DMS79 (cell line): ENCODE measurements at places on chromosomes 11 and 22.

DNA sequence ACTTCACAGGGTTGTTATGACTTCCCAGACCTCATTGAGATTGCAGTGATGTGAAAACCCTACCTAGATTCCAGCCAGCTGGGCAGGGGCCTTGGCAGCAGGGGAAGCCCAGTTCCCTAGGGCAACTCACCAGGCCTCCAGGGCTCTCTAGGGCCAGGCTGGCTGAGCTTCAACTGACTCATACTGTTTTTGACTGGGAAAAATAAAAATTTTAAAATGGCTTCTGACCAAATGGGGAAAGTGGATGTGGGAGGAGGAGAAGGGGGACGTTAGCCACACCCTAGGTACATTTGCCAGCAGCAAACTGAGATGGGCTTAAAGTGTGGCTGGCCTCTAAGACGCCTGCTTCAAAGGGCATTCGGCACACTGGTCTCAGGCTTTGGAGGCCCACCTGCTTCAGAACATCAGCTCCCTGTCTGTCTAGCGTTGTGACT is 39.0 kb downstream of the BMAL1 start:
- peak; percentile 78 for DNase-seq

GRCh38 chr11:120127236-120127635 is 10.7 kb downstream of the TRIM29 start:
- DNase-seq: no peak

- no peak for DNase-seq
Observed at GRCh38 chr11:68992743-68993255, 12.0 kb upstream of the MRGPRD start.

GRCh38 chr11:64503186-64503753 is 87.8 kb upstream of the SLC22A12 start:
- no peak for DNase-seq

- DNase-seq: no peak
Observed at GRCh38 chr11:69122630-69123431, 32.9 kb upstream of the SMIM38 start.

GRCh38 chr11:13008625-13009475 is at the start of gene RASSF10:
RASSF10 (plus strand) TSS chr11:13009316; CDS start chr11:13009577, 261 bp downstream.
- peak; percentile 76 for DNase-seq

DNA sequence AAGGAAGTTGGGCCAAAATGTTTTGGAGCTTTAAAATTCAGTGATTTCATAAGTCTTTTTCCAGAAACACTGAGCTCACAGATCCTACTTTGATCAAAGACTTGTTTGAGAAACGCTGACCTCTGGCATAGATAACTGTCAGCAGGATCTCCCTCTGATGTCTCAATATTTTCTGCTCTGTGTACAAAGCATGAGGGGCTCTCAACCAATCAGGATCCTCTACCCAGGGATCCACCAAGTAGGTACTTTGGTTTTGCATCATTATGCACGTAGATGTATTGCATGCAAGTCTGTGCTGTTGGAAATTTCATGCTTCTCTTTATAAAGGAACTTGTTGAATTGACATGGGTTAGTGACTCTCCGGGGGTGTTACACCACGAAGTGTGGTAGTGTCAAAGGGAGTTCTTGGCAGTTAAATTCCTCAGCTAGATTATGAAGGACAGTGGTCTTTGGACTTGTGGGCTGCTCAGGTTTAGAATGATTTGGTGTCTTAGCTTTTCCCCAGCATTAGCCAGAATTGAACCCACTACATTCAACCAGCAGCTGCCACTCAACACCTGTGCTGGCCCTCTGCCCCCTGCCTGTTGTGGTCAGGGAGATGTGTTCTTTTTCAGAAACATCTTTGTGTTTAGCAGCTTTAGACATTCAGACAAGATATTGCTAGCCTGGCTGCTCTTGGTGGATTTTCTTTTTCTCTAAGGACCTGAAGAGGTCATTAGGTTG is 1.7 kb upstream of the DIXDC1 start:
- no peak for DNase-seq

GRCh38 chr11:7020183-7020917 is at the start of the genes NLRP14 and ZNF214:
NLRP14 (plus strand) TSS chr11:7020479; CDS start chr11:7038587, 18,108 bp downstream.
ZNF214 (minus strand) TSS chr11:7020346; CDS start chr11:7002835, 17,511 bp downstream.
- DNase-seq: peak; percentile 87

DNA sequence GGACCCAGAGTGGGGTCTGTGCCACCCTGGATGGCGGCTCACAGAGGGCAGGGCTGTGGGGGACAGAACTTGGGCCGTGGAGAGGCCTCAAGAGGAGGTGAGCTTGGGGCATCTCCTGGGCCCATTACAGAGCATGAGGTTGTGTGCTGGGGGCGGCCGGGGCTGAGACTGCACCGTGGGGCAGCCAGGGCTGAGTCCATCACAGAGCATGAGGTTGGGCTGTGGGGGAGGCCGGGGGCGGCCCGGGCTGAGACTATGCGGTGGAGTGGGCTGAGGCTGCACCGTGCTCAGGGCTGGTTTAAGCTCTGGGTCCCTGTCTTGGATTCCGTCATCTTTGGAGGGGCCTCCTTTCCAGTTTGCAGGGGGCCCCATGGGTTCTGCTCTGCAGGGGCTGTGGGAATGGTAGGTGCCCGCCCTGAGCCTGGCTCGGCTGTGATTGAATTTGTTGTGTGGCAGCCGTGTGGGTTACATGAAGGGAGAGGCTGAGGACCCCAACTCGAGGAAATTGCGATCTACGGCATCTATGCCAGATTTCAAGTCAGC is 38.1 kb upstream of the MUC5AC start:
- DNase-seq: no peak

DNA sequence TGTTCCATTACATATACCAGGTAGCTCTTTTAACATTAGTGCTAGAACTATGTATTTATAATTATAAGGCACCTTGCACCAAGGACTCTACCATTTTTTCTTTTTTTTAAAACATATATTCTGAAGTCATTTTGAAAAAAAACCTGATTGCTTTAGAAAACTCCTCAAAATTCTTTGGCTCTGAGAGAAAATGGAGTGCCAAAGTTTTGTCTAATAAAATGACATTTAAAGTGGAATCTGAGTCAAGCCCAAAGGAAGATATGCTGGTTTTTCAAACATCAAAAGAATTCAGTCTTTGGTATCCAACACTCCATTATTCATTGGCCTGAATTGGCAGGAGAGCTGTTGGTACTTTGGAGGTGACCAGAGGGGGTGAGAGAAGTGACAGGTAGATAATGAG is 116.5 kb downstream of the ME3 start:
- DNase-seq: no peak

GRCh38 chr22:47157093-47157420 is 394.6 kb downstream of the TBC1D22A start:
- no peak for DNase-seq

DNA sequence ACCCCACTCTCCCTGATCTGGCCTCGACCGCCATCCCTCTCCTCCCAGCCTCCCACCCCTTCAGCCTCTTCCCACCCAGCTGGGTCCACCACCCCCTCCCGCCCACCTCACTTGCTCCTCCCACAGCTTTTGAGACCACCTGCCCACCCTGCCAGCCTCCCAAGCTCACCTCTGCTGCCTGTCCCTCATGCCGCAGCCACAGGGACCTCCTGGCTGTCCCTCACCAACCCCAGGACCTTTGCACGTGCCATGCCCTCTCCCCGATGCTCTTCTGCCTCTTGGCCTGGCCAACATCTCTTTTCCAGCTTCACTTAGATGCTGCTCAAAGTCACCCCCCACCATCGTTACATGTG is 6.5 kb downstream of the PNPLA5 start:
- no peak for DNase-seq

DNA sequence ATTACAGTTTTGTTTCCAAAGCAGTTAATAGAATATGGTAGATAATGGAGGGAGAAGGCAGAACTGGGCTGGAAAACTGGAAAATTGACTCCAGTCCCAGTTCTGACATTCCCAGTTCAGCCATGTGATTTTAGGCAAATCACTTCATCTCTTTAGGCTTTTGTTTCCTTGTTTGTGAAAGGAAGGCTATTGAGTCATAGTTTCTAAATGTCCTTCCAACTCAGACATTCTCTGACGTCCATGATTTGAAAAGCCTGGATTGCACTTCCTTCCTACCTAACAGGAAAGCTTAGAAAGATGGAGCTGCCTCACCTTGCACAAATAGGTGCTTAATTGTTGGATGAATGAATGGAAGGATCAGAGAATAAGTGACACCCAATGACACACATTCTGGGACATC is 19.8 kb upstream of the GALNT18 start:
- DNase-seq: no peak

DNA sequence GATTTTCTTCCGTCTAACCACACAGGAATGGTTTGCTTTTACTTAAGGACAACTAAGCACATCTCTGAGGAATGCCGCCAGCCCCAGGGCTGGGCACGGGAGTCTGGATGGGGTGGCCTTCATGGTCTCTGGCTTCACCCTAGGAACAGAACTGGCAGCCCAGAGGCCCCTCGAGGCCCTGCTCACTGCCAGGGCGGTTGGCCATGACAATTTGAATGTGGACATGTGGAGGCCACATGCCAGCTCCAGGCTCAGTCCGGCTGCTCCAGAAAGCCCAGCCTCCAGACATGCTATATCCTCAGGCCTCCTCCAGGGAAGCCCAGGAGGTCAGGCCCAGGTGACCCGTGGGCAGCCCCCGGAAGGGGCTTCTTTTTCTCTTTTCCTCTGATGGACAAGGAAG is 84.0 kb upstream of the FGF3 start:
- no peak for DNase-seq

GRCh38 chr11:100269516-100269915 is 417.6 kb upstream of the ARHGAP42 start:
- DNase-seq: no peak

GRCh38 chr22:29343313-29343805 is 27.9 kb upstream of the RASL10A start:
- peak; percentile 68 for DNase-seq

DNA sequence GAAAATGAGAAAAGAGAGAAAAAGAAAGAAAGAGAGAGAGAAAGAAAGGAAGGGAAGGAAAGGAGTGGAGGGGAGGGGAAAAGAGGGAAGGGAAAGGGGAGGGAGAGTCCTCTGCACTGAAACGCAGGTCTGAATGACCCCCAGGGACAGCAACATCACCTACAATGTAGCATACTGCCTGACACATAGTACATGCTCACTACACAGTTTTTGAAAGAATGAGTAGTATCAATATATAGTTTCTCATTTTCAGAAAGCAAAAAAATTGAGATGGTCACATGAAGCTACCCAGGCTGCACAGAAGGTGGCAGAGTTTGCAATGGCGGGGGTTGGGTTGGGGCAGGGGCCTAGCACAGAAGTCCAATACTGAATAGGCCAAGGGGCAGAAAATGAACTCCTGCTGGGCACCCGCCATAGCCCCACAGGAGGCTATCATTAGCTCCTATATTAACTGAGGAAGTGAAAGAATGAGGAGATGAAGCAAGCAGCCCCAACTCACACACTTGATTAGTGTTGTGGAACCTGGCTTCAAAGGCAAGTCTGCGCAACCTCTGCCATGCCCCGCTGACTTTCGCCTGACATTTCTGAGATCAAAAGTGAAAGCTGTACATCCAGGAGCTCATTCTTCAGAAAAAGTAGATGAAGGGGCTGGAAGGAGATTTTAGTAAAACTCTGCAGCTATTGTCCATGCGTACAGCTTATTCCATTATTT is 241.2 kb upstream of the SYN3 start:
- peak; percentile 1 for DNase-seq

DNA sequence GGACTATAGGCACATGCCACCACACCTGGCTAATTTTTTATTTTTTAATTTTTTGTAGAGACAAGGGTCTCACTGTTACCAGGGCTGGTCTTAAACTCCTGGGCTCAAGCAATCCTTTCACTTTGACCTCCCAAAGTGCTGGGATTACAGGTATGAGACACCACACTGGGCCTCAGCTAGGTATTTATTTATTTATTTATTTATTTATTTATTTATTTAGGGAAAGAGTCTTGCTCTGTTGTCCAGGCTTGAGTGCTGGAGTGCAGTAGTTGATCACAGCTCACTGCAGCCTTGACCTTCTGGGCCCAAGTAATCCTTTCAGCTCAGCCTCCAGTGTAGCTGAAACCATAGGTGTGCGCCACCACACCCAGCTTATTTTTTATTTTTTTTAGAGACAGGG is 43.2 kb downstream of the HORMAD2 start:
- DNase-seq: no peak

DNA sequence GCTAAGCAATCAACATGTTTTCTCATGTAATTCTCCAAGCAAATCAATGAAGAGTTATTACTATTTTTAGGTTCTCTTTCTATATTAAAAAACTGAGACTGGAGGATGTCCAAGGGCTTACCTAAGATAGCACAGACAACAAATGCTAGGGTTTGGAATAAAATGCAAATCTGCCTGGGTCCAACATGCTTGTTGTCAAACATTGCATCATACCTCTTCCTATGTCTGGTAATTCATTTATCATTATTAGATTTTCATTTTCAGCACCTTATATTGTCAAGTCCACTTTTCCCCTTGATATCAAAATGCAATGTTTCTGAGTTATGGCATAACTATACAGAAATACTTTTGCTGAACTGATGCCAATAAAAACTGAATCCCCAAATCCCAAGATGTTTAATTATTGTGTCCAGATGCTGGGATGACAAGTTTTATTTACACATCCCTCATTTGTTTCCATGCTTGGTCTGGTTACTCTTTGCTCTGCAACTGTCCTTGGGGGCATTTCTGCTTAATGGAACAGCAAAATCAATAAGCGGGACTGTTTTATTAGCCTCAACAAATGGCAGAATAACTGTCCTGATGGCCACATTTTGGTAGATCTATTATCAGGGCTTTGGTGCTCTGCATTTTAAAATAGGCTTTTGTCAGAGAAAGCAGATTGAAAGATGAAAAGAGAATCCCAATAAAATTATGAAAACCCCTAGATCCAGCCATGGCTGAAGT is 86.0 kb downstream of the C11orf87 start:
- DNase-seq: no peak

DNA sequence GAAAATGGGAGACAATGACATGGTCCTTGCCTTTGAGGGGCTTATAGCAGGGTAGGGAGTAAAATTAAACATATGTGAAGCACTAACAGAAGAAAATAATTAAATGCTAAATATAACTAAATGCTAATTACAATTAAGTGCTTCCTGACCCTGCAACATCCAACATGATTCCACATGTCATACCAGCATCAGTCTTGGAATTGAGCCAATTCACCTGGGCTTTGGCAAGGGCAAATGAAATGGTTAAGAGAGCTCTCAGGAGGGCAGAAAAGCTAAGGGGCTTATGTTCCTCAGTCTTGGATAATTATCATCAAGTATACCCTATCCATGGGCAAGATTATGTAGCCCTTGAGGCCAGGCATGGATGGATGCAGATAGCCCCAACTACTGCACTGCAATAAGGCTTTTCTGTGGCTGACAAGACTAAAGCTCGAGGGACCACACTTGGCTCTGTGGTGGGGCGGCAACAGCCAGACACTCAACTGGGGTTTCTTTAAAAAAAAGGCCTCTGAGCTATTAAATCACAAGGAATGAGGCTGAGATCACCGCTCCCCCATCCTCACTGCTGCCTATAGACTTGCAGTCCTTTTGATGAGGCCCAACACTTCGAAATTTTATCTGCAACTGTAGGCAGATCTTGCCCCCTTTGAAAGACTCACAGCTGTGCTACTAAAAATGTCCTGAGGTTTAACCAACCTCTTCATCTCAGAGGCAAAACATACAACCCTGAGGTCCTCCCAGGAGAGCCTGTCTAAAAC is 39.0 kb downstream of the IL18BP start:
- peak; percentile 96 for DNase-seq

GRCh38 chr11:30984827-30985226 is 384.7 kb downstream of the DCDC1 start:
- no peak for DNase-seq

- peak; percentile 7 for DNase-seq
Observed at GRCh38 chr11:130330101-130330684, 15.5 kb upstream of the ZBTB44 start.
